ENCODE measurements at places on chromosomes 7 and 10. TPM values are rescaled to one million over a fixed set of nuclear protein-coding genes. Genes with fewer than 3 reads are reported as not detected.

DNA sequence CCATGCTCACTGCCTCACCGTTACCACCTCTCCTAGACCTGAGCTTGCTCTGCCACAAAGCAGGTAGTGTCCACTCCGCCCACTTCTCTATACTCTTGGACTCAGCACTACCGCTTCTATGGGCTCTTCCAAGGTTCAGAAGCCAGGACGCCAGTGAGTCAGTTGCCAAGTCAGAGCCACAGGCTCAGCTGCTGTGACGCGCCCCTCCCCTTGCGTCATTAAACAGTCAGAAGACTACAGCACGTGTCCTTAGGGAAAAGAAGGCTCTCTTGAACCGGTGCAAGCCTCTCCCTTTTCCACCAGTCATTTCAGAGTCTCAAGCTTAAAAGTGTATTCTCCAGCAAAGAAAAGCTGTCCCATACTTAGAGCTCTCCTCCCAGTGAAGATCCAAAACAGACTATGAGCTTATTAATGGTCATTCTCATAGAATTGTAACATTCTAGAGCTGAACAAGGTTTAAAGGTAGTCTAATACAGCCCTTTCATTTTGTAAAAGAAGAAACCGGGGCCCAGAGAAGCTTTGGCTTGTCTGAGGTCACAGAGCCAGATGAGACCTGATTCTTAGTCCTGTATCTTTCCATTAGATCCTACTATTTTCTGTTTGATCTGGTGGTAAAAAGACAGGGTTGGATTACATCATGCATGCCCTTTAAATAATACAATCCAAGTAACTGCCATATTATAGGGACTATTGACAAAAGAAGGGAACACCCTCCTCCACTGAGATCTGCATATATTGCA, 40.9 kb upstream of the MET start:
- H3K4me1 ChIP-seq = no peaks in the 10 kb centered on the region
- no peak overlapping the region for H3K27ac ChIP-seq
- no peak overlapping the region for H3K4me3 ChIP-seq
- H3K36me3 ChIP-seq = no peaks in the 10 kb centered on the region
- DNase-seq = no peak

- H3K27me3 ChIP-seq = no peaks in the 10 kb centered on the region
- no peaks in the 10 kb centered on the region for H3K36me3 ChIP-seq
- H3K4me1 ChIP-seq = no peaks in the 10 kb centered on the region
- no peak overlapping the region for H3K27ac ChIP-seq
These were observed 203.0 kb downstream of the SORCS3 start for GRCh38 chr10:104844073-104844472.

DNA sequence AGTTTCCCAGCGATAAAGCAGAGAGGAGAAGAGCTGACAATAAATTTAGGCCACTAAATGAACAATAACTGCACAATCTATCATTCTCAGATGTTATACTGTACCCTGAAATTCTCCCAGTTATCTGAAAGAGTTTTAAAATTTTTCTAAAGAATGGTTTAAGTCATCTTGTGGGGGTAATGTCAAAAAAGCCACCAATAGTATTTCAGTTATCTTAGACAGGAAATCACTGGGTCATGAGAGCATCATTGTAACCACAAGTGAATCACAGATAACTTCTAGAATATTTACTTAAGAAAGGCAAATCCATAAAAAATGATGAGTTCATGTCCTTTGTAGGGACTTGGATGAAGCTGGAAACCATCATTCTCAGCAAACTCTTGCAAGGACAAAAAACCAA, 147.1 kb downstream of the DNAJB9 start:
- H3K4me1 ChIP-seq = no peaks in the 10 kb centered on the region
- no peak for DNase-seq
- H3K36me3 ChIP-seq = no peaks in the 10 kb centered on the region
- no peak overlapping the region for H3K27ac ChIP-seq

DNA sequence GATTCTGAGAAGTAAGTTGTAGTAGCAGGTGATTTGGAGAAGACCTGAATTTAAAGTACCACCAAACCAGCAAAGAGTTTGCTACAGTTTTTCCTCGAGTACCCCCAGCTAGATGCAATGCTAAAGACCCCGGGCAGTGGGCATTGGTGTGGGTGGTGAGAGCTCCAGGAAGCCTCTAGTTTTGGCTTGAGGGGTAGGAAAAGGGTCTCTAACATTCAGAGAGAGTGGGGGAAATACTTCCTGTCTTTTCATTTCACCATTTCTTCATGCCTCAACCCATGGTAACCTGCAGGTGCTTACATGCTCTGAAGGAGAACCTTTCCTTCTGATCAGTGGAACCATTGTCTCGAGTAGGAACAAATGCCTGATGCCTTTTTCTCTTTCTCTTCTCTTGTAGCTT, 352.2 kb downstream of the CALN1 start:
- H3K4me3 ChIP-seq = no peak overlapping the region
- no peaks in the 10 kb centered on the region for H3K36me3 ChIP-seq
- no peaks in the 10 kb centered on the region for H3K27me3 ChIP-seq
- no peaks in the 10 kb centered on the region for H3K4me1 ChIP-seq

DNA sequence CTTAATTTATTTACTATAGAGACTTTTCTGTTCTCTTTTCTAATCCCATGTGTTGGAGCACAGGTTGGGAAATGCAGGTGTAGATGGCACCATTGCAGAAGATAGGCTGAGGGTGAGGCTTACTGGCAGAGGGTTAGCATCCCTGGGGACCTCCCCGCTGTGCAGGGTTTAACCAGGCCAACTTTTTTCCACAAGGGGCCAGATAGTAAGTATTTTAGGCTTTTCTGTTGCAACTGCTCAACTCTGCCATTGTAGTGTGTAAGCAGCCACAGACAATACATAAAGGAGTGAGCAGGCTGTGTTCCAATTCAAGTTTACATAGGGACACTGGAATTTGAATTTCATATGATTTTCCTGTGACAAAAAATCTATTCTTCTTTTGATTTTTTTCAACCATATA, 34.6 kb upstream of the AOAH start:
- H3K36me3 ChIP-seq = no peaks in the 10 kb centered on the region
- no peaks in the 10 kb centered on the region for H3K4me1 ChIP-seq
- DNase-seq = no peak
- no peak overlapping the region for H3K4me3 ChIP-seq
- H3K27ac ChIP-seq = no peak overlapping the region
- H3K27me3 ChIP-seq = no peaks in the 10 kb centered on the region

- H3K27ac ChIP-seq = no peak overlapping the region
- no peaks in the 10 kb centered on the region for H3K36me3 ChIP-seq
- H3K27me3 ChIP-seq = no peaks in the 10 kb centered on the region
- DNase-seq = no peak
These were observed 14.1 kb downstream of the PRLHR start for GRCh38 chr10:118581340-118581739.

GRCh38 chr10:48224979-48225560, 49.4 kb downstream of the FRMPD2 start:
- no peaks in the 10 kb centered on the region for H3K27me3 ChIP-seq
- no peak overlapping the region for H3K4me3 ChIP-seq
- no peaks in the 10 kb centered on the region for H3K4me1 ChIP-seq
- H3K36me3 ChIP-seq = no peaks in the 10 kb centered on the region

- no peaks in the 10 kb centered on the region for H3K36me3 ChIP-seq
- H3K4me3 ChIP-seq = no peak overlapping the region
- no peak for DNase-seq
- H3K27ac ChIP-seq = no peak overlapping the region
- no peaks in the 10 kb centered on the region for H3K4me1 ChIP-seq
These were observed 515.9 kb downstream of the PARD3 start for GRCh38 chr10:34299105-34299611.

DNA sequence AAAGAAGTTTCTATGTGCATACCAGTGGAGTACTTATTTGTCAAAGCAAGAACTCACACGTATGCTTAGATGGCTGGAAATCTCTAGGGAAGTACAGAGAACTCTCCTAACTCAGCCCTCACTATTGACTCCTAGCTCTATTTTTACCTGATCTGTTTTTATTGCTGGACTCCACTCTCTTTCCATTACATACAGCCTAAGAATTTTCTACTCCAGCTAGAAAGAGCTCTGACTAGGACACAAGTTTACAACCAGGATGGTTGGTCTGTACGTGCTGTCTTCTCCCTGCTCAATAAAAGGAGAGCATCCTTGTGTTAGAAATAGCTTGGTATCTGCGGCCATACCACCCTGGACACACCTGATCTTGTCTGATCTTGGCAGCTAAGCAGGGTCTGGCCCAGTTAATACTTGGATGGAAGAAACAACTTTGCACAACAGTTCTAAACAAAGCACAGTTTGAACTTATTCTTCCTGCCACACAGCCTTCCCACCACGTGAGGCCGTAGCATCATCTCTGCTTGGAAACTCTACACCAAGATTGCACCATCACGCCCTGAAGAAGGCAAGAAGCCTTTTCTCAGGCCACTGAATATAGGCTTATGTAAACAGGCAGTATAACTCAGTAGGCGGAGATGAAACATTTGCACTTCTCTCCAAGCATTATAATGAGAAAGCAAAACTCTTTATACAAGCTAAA, 50.7 kb downstream of the KCNMA1 start:
- H3K27ac ChIP-seq = peak overlapping the region; percentile 66
- peak; percentile 30 for DNase-seq
- H3K36me3 ChIP-seq = no peaks in the 10 kb centered on the region

GRCh38 chr10:92517034-92517655, 56.7 kb downstream of the IDE start:
- DNase-seq = peak; percentile 72
- no peak overlapping the region for H3K27ac ChIP-seq
- H3K4me3 ChIP-seq = no peak overlapping the region
- no peaks in the 10 kb centered on the region for H3K4me1 ChIP-seq
- no peaks in the 10 kb centered on the region for H3K36me3 ChIP-seq

DNA sequence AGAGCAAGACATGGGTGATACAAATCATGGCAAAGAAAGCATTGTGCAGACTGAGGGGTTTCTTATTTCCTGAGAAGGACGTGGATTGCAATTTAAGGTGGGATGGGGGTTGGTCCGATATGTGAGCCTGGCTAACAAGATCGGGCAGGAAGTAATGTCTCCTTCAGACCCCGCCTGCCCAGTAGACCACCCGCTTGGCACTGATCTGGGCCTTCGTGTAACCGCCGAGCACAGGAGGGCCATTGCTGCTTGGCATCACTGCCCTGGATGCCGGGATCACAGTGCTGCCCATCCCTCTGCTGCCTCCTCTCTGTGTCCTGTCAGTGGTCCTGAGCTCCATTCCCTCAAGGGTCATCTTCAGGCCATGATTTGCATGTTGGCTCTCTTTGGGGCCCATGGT, 214.6 kb upstream of the ZNF32 start:
- no peak overlapping the region for H3K4me3 ChIP-seq
- H3K27ac ChIP-seq = no peak overlapping the region
- H3K27me3 ChIP-seq = no peaks in the 10 kb centered on the region
- H3K36me3 ChIP-seq = no peaks in the 10 kb centered on the region

GRCh38 chr7:99551334-99551733, 580 bp downstream of the FAM200A start:
- H3K27me3 ChIP-seq = no peaks in the 10 kb centered on the region
- H3K27ac ChIP-seq = peak overlapping the region; percentile 82
- H3K4me3 ChIP-seq = peak overlapping the region; percentile 92
- peaks cover 8% of the 10 kb centered on the region for H3K4me1 ChIP-seq

- H3K27me3 ChIP-seq = no peaks in the 10 kb centered on the region
- peak within 1 kb of the TSS; percentile 43 for H3K4me3 ChIP-seq
- H3K4me1 ChIP-seq = no peaks in the 10 kb centered on the region
- H3K36me3 ChIP-seq = no peaks in the 10 kb centered on the region
- H3K27ac ChIP-seq = peak within 1 kb of the TSS; percentile 31
- DNase-seq = peak; percentile 47
These were observed at the start of gene GPR37 for GRCh38 chr7:124765401-124766352. Gene GPR37, minus strand, starts transcription at chr7:124765792. Its CDS starts 816 bp downstream, at chr7:124764976.

- no peak overlapping the region for H3K27ac ChIP-seq
- no peaks in the 10 kb centered on the region for H3K4me1 ChIP-seq
- H3K4me3 ChIP-seq = no peak overlapping the region
- no peak for DNase-seq
- H3K27me3 ChIP-seq = no peaks in the 10 kb centered on the region
These were observed 1170.0 kb downstream of the XPNPEP1 start for GRCh38 chr10:108753326-108753725.

Gene CAMK2B
- not detected for total RNA-seq

Gene AHR
- total RNA-seq = 160 TPM

Gene PNLIP
- total RNA-seq = not detected

Gene MAGI2
- total RNA-seq = 20.5 TPM

Gene BTBD16
- not detected for total RNA-seq

Gene CDHR1
- 1.5 TPM for total RNA-seq

Gene ELMO1
- 63.0 TPM for total RNA-seq

Gene SPRN
- total RNA-seq = not detected

Gene SCRN1
- 28.9 TPM for total RNA-seq

Gene TAF6
- 68.9 TPM for total RNA-seq
